ENCODE measurements at places on chromosomes 2 and 18.

- DNase-seq = no peak
Observed at GRCh38 chr2:207616185-207616584, 9.0 kb downstream of the METTL21A start.

DNA sequence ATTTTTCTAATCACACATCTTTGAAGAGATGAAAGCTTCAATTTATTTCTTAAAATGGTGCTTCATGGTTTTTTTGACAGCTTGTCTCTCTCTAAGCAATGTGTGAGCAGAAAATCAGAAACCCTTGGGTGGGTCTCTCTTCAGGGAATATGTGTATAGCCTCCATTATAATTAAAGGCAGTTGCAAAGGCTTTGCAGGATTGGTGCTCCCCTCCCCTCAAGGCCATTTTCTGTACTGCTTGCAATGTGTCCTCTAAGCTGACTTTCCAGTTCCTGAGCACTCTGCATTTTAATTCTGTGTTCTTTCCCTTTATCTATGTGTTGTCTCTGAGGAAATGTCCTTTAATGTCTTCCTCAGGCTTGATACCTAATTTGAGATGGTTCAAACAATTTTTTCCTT is 172.6 kb downstream of the DPP4 start:
- DNase-seq = no peak

- no peak for DNase-seq
Observed at GRCh38 chr18:49527631-49528327, 34.1 kb upstream of the LIPG start.

DNA sequence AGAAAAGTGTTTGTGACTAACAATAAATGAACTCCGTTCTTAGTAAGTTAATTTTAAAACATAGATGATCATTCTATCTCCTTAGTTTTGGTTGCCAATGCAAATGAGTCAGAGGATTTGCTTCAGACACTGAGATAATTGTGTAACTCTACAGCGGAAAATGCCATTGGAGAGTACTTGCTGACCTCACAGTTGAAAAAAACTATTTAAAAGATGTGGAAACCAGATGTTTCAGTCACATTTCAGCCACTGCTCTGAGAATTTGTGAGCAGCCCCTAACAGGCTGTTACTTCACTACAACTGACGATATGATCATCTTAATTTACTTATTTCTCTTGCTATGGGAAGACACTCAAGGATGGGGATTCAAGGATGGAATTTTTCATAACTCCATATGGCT is at the start of gene TNFAIP6:
TSS of gene TNFAIP6 (plus strand) at position 234 of the 400 bp plus-strand sequence. CDS start at position 309, 75 bp downstream.
- no peak for DNase-seq

DNA sequence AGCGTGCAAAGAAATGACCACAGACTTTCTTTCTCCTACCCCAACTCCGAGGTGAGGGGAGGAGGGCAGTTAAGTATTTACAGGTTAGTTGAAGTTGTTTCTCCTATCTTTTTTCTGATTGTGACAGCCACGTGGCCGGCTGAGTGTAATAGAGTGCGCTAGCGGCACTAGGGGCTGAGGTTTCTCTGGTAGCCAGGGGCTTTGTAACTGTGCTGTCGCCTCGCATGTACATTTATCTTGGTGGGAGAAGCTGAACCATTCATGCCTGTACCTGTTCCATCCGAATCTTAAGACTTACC is 214.1 kb upstream of the STON1 start:
- peak; percentile 55 for DNase-seq

GRCh38 chr18:34153711-34154110 is 71.0 kb downstream of the NOL4 start:
- no peak for DNase-seq

DNA sequence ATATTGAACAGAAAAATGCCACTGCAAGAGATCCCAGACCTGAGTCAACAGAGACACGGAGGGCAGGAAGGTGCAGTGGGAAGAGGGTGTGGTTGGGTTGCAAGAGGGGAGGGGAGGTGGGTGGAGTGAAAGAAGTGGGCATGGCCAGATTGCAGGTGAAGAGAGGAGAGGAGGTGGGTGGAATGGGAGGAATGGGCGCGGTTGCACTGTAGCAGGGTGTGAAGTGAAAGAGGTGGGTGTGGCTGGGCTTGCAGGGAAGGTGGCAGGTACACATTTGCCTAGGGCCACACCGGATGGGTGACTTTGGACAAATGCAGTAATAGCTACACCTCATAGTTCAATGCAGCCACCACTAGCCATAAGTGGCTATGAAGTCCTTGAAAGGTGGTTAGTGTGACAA is 71.1 kb downstream of the DOCK10 start:
- peak; percentile 23 for DNase-seq

DNA sequence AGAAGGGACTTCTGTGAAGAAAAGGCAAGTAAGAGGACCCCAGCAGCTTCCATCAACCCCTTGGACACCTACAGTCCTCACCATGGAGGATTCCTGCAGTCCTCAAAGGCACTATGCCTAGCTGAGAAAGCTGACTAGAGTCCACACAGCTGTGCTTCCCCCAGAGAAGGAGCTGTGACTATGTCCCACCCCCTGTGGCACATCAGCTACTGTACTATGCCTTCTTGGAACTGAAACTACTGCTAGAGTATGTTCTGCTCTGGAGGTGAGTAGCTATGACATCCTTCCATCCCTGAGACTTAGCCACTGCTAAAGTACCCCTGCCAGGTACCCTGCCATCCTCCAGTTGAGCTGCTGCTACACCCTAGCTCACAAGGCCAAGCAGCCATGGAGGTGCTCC is 690.2 kb upstream of the CHAC2 start:
- DNase-seq = no peak

- no peak for DNase-seq
Observed at GRCh38 chr2:171956135-171956825, 34.0 kb downstream of the HAT1 start.

DNA sequence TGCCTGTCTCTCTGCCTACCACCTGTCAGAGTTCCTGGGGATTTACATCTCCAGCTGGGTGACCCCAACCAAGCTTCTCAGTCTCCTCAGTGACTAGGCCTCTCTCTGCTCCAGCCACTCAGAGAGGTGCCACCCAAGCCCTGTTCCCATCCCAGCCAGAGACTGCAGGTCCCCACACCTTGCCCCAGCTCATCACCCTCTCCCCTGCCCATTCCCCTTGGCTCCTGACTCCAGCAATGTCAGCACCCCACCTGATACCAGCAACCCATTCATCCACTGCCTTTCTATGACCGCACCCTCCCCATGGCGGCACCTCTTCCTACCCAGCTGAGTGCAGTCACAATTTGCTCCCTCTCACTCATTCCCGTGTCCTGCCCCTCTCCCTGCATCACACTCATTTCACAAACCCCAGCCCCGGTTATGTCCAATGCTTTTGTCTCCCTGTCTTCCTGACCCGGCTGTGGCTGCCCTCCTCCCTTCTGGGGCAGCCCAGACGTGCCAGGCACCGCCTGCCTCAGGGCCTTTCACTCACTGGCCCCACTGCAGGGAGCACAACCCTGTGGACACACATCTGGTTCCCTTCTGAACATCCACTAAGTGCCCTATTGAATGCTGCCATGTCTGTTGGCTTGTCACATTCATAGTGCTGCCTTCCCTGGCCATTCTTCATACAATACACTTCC is 494.8 kb upstream of the HS6ST1 start:
- DNase-seq = no peak

DNA sequence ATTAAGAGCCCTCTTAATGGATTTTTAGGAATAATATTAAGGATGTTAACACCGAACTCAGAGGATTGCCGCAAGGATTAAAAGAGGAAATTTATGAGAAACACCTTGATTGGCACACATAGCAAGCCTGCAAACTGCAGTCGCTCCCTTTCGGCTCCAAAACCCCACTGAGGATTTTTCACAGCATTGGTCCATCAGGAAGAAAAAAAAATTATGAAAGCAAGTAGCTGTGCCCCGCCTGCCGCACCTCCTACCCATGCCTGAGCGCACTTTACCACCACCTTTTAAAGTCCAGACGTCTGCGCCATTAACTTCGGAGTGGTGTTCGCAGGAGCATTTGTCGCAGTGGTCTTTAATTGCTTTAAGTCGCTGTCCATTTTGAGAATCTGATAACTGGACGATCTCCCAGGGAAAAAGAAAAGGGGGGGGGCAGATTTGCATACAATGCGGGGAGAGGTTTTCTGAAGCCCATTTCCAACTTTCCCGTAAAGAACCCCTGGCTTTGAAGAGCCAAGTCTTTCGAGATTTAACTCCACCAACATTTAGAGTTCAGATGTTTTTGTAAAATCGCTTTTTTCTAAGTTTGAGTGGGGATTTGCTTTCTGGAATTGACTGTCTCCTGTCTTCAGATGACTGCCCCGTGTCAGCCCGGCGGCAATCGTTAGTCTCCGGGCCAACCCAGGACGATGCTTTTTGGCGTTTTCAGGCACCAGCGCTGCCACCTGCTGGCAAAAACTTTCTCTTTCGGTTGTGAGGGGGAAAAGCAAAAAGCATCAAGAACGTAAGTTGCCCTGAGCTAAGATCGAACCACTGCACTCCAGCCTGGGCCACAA is 913 bp upstream of the TRABD2A start:
- peak; percentile 90 for DNase-seq

- no peak for DNase-seq
Observed at GRCh38 chr2:102506743-102507142, 33.7 kb downstream of the SLC9A4 start.

GRCh38 chr2:97673182-97673914 is 3.8 kb downstream of the C2orf92 start:
- DNase-seq = peak; percentile 29

DNA sequence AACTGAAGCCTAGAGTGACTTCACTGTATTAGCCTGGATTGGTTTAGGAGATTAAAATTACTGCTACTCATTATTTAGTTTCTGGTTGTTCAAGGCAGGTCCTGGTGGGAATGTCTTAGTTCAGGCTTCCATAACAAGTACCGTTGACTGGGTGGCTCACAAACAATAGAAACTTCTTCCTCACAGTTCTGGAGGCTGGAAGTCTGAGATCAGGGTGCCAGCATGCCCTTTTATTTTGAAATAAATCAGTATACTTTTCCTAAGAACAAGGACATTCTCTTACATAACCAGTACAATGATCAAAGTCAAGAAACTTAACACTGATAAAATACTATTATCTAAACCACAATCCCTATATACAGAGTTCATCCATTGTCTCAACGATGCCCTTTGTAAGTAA is 4.0 kb upstream of the DAW1 start:
- DNase-seq = no peak
